Thyroid gland (tissue), 4 donors: ENCODE measurements at places on chromosomes 5 and 9. TPM values are rescaled to one million over a fixed set of nuclear protein-coding genes. Genes with fewer than 3 reads are reported as not detected.

Gene FCN2
- total RNA-seq: 0.93 TPM

Gene FSTL4
- not detected for total RNA-seq

DNA sequence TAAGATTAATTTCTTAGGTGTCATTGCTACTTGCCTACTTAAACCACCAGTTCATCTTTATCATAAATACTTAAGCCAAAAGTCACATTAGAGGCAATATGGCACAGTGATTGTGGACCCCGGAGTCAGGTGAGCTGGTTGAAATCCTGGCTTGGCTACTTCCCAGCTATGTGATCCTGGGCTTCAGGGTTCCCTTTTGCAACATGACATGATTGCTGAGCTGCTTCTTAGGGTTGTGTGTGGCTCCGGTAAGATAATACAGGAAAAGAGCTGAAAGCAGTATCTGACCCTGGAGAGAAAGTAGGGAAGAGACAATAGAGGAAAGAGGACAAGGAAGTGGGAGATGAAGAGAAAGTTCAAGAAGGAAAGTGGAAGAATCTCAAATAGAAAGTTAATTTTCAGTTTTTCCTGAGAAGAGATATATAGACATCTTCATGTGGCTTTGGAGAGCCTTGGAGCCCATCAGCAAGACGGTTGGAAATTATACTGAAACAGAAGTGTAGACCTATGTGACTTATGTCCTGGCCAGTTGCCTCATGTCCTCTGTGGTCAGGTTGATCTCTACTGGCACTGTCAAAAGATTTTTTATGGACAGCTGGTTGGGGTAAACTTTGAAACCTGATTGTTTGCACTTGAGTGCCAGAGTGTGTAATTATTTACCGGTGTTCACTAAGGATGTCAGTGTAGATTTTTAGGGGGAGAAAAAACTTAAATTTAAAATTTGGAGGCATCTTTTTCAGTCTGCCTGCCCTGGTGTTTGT, 93.2 kb downstream of the GHR start:
- DNase-seq: no peak

DNA sequence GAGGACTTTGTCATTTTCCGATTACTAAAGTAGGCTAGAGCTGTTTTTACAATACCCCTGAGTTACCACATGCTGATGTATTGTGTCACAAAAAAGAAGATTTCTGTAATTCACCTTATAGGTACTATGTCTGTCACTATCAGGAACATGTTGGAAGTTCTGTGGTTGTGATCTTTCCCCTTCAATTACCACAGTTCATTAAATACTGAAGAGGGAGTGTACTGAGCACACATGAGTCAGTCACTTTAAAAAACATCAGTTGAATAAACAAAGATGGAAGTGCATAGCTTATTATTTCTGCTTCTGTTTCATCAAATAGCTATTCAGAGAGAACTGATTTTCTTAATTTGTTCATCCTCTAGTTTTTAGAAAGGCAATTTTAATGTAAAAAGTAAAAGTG, 31.7 kb downstream of the AP3S1 start:
- DNase-seq: no peak

DNA sequence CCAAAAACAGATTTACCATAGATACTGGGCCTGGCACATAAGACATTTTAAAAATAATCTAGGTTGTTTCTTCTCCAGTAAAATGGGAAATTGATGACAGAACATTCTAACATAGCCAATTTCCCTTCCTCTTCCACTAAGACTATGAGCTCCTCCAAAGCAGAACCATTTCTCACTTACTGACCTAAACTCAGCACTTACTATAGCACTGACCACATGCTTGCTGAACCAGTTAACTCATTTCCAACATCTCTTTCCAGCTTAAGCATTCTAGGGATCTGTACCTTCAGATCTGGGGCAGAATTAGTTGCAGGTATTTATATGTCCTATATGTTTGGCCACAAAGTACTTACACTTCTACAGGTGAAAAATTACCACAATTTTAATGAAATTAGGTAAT, 58.9 kb downstream of the TTC39B start:
- DNase-seq: no peak

GRCh38 chr5:9460885-9461645, 84.8 kb downstream of the SEMA5A start:
- DNase-seq: no peak
